Large intestine (tissue), 12 donors: ENCODE measurements at places on chromosomes 5 and 9.

- DNase-seq, result no peak
These were observed 18.5 kb upstream of the FKTN start for GRCh38 chr9:105539452-105539851.

- DNase-seq, result no peak
These were observed 107.3 kb downstream of the ADAMTS2 start for GRCh38 chr5:179237770-179238627.

DNA sequence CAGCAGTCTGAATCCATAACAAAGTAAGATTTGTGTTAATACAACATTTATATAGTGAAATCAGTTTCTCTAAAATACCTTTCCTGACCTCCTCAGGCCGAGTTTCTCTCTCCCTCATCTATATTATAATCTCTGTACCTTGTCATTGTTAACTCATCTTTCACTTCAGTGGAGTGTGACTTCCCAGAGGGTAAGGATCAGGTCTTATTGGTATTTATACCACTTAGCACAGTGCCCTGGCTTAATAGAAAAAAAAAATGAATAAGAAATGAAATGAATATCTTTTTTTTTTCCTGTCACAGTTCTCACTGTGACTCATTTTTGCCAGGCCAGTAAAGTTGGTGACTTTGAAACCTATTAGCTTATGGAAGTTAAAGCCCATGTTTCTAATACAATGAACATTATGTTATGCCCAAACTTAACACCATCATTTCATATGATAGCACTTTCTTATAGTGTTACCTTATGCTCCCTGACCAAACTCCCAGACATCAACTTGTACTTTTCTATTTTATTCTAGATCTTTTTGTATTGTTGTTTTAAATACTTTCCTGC lies 90.1 kb downstream of the NR3C1 start:
- no peak for DNase-seq

- DNase-seq, result no peak
These were observed 22.2 kb upstream of the GLDC start for GRCh38 chr9:6667633-6668280.

DNA sequence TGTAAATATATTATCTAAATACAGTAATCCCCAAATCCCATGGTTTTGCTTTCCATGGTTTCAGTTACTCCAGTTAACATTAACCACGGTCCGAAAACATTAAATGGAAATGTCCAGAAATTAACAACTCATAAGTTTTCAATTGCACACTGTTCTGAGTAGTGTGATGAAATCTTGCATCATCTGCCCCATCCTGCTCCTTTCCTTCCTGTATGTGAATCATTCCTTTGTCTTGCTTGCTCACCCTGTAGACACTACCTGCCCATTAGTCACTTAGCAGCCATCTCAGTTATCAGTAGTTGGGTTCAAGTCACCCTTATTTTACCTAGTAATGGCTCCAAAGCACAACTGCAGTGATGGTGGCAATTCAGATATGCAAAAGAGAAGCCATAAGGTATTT lies 1568.5 kb upstream of the WWC1 start:
- no peak for DNase-seq

- no peak for DNase-seq
These were observed 17.9 kb downstream of the FRMD3 start for GRCh38 chr9:83520292-83520691.

DNA sequence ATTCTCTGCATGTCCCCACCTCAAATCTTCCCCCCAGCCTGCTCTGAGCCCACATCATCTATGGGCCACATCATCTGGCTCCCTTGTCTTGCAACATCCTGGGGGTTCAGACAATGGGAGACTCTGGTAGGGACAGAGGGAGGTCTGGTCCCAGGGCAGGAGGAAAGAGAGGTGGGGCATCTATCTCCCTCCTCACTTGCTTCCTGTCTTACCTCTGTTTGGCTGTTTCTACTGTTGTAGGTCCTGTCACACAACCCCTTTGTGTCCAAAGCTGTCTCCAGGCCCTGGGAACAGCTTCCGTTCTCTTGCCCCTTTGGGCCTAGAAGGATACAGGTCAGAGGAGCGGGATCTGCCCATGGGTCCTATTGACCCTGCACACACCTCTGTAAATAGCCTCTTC lies 227.2 kb downstream of the NSG2 start:
- no peak for DNase-seq

GRCh38 chr9:2497666-2498400 lies 123.8 kb upstream of the VLDLR start:
- no peak for DNase-seq

GRCh38 chr5:159887050-159887449 lies 29.2 kb upstream of the ADRA1B start:
- DNase-seq, result no peak

GRCh38 chr9:14323985-14324650 lies 10.2 kb upstream of the NFIB start:
- no peak for DNase-seq

- no peak for DNase-seq
These were observed 36.4 kb upstream of the RAPGEF6 start for GRCh38 chr5:131671409-131671808.

DNA sequence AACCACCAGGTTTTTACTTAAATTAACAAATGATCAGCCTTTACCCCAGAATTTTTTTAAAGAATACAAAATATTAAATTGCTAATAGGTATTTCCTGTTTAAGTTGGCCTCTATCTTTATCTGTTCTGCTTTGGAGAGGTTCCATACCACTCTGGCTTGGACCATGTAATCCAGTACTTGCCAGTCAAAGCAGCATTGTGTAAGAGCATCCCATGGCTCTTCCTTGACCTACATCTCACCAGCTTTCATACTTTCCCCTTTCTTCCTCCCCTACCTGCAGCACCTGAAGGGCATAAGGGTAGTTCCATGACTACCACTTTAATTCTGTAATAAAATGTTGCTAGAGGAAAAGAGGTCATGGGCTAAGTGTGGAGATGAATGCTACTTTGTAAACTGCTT lies 140.8 kb upstream of the MTAP start:
- DNase-seq, result no peak

GRCh38 chr5:157241483-157241882 lies 24.4 kb upstream of the CYFIP2 start:
- DNase-seq, result no peak

GRCh38 chr5:149854866-149855265 lies 89.7 kb downstream of the PDE6A start:
- DNase-seq, result no peak

DNA sequence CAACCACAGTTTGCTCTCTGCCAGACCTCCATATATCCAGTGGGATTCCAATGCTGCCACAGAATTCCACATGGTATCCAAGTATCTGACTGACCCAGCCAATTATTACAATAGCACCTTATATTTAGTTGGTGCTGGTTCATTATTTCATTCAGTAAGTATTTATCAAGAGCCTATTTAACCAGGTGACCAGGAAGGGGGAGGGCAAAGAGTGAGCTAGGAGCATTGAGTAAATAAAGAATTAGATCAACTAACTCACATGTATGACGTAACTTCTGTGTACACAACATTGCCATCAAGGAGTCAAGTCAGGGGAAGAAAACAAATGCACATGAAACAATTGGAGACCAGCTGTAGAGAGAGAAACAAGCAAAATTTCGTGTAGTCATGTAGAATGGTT lies 207.1 kb upstream of the PAPPA start:
- DNase-seq, result no peak

GRCh38 chr9:112224401-112225289 lies 49.5 kb upstream of the SUSD1 start:
- no peak for DNase-seq
